ENCODE measurements at places on chromosomes 2 and 18.

- no peak for DNase-seq
These were observed 233.4 kb downstream of the NDUFA10 start for GRCh38 chr2:239791526-239792404.

- DNase-seq: no peak
These were observed 81.5 kb upstream of the RMDN2 start for GRCh38 chr2:37843556-37843955.

DNA sequence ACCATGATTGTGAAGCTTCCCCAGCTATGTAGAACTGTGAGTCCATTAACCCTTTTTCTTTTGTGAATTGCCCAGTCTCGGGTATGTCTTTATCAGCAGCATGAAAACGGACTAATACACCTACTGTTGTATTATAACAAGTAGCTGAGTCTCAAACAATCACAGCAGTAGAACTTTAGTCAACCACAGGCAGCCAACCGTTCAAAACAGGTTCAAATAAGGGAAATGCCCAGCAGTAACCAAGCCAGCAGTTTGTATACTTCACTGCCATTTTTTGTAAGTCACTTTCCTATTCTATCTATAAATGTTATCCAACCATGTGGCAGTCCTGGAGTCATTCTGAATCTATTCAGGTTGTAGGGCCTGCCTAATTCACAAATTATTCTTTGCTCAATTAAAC lies 1560.6 kb upstream of the SLC39A10 start:
- no peak for DNase-seq

- DNase-seq: no peak
These were observed 590.5 kb upstream of the SLC8A1 start for GRCh38 chr2:41042343-41042742.

DNA sequence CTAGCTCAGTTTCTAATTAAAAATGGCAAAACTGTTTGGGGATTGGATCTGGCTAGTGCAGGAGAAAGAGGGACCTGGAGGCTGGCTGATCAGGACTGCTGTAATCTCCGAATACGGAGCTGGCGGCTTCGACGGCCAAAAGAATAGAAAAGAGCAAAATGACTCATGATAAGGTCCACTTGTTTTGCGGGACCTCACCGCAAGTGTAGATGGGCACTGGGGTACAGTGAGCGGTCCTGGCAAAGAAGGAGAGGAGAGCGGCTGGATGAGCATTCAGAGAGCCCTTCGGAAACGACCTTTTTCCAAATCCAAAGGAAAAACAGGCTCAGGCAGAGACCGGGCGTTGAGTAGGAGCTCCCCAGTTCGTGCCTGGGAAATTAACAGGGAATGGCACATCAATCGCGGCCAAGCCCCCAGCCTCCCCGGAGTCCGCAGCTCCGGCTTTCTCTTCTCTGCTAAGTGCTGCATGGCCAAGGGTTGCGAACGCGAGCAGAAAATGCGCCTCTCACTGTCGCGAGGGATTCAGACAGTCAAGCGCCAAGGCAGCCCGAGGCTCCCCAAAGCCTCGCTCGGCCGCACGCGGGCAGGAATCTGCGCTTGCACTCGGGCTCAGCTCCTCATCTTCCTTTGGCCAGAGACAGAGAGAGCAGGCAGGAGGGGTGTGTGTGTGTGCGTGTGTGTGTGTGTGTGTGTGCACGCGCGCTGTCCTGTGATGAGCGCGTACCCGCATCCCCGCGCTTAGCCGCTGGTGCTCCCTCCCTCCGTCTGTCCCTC lies 1.8 kb downstream of the DCC start:
- no peak for DNase-seq

DNA sequence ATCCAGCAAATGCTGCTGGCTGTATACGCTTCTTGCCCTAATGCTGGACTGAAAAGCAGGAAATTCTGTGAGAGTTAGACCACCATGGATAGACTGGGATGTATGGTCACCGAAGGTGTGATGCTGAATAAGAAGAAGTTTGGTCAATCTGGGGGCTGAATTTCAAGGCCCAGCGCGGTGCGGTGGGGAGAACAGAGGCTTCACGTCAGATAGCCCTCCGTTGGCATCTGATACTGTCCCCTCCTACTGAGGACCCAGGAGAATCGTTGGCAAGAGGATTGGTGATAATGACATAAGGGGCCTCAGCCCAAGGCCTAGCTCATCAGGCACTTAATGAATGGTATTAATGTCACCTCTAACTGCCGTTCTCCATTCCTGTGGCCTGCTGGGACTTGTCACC lies 97.3 kb upstream of the ST3GAL5 start:
- no peak for DNase-seq

DNA sequence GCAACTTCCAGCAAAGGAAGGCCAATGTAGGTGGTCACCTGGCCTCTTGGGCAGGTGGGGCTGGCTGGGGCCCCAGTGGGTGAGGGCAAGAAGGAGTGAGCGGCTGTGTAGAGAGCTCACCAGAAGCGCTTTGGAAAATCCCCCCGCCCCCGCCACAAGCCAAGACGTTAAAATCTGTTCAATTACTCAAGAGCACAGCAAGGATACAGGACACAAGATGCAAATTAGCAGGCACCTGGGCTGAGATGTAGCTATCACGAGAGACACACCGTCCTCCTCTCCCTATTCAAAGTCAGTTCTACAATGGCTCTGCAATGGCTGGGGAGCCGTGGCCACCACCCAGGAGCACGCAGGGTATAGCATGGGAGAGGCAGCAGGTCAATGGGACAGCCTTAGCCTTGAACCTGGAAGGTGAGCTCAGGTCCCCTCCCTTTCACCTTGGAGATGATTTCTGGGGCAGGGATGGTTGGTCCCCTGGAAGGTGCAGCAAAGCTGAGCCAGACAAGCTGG lies 38.5 kb upstream of the GPR17 start:
- DNase-seq: no peak

GRCh38 chr18:48990481-48991318 lies 39.9 kb upstream of the SMAD7 start:
- no peak for DNase-seq

GRCh38 chr2:21793461-21793860 lies 669.7 kb downstream of the TDRD15 start:
- no peak for DNase-seq

DNA sequence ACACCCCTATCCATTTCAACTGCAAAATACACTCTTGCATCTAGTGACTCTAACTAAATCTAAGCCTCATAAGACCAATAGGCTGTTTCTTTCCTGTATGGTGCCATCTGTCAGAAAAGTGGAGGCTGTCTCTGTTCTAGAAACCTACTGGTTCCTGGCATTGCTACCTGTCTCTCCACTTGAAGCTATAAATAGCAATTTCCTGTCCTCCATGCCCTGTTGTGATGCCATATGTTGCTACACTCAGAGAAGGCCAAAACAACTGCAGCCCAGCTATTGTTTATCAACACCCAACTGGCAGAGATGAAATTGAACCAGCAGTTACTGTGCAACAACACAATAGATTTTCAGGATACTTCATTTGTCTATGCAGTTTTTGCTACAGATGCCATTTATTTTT lies 1355.1 kb upstream of the SLC39A10 start:
- no peak for DNase-seq

GRCh38 chr2:233331536-233331935 lies 22.8 kb upstream of the DGKD start:
- DNase-seq: peak; percentile 43

DNA sequence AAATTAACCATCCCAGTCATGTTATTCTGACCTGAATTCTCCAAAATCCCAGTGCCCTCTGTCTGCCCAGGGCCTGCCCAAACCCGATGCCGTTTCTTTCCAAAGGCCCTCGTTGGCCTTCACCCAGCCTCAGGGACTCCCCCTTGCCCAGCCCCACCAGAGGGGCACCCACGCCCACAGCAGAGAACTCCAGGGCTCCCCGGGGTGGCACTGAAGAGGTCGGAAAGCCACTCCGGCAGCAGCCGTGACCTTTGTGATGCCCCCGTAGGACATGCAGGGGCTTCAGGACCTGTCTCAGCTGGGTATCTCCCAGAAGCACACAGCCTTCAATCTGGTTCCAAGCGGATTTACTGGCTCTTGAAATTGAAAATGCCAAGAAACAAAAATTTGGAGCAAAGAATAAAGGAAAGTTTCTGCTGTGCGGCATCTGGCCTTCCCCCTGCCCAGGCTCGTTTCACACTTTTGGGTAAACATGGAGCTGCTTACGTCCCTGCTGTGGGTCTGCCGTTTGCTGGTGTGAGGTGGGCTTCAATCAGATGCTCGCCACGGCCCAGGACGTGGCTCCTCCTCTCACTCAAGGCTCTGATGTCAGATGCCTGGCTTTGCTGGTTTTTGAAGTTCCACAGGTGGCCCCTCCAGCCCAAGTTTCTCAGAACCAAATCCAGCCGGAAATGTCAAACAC lies 101.3 kb downstream of the TPO start:
- no peak for DNase-seq
